ENCODE measurements at places on chromosomes 5 and 9.

DNA sequence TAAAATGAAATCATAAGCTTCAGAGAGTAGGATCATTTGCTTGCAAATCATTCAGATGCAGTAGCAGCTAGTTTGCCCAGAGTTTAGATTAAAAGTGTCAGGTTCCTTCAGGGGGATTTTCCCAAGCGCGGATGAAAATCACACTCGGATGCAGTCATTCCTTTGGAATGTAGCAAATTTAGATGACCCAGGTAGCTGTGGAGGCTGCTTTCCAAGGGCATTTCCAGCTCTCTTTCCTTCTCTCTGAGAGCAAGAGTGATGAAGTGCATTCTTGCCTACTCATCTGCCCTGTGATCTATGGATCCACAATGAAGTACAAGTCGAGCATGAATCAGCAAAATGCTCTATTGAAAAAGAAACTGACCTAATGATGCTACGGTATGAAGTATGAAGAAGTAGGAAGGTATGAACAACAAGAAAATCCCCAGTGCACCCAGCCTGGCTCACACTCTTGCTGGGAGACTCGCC lies 200.2 kb downstream of the PLK2 start:
- no peak for DNase-seq

DNA sequence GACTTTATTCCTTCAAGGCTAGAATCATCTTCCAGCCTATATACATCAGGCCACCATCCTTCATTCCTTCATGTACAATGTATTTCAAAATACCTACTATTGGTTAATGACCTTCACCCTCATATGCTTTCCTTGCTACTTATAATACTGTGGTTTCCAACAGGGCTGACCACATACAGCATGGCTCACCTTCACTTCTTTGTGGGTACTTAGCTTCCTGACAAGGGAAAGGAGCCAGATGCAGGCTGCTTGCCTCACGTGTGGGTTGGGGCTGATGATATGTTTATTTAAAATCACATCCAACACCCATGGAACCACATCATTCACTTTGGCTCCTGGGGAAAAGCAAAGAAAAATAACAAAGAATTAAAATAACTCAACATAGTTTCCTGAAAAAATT lies 63.9 kb upstream of the OR2K2 start:
- no peak for DNase-seq

GRCh38 chr5:14849516-14850294 lies 21.9 kb downstream of the ANKH start:
- DNase-seq, result no peak

GRCh38 chr9:95574176-95574575 lies 57.4 kb upstream of the PTCH1 start:
- peak; percentile 21 for DNase-seq

DNA sequence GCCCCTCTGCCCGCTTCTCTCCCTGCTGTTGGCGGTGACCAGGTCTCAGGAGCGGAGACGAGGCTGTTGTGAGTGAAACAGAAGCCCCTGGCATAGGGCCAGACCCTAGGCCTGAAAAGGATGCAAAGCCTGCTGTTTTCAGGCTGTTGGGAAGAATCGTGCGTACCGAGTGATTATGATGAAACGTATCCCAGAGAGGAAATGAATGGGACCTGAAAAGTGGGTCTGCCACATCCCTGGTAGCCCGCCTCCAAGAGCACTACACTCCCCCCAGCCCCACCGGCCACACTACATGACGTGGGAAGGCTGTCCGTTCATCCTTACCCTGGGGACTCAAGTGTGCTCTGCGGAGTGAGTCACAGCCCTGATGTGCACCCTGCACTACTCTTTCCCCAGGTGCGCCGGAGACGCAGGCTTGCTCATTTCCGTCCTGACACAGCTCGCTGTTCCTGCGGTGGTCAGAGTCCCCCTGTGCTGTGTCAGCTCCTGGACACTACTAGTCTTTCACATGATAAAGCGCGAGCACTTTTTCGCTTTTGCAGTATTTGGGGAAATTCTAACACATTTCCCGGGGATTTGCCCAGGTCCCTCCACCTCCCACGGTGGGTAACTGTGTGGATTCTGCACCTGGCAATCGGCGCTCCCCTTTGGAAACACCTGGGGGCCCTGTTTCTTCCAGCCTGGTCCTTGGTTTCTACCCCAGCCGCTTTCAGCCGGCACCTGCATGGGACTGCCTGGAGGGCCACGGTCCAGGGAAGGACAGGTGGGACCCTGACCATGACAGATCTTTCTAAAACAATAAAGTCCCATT lies 91.5 kb downstream of the ANKRD33B start:
- DNase-seq, result no peak

- DNase-seq, result no peak
Observed at GRCh38 chr5:56508249-56508648, 275.1 kb upstream of the ANKRD55 start.

DNA sequence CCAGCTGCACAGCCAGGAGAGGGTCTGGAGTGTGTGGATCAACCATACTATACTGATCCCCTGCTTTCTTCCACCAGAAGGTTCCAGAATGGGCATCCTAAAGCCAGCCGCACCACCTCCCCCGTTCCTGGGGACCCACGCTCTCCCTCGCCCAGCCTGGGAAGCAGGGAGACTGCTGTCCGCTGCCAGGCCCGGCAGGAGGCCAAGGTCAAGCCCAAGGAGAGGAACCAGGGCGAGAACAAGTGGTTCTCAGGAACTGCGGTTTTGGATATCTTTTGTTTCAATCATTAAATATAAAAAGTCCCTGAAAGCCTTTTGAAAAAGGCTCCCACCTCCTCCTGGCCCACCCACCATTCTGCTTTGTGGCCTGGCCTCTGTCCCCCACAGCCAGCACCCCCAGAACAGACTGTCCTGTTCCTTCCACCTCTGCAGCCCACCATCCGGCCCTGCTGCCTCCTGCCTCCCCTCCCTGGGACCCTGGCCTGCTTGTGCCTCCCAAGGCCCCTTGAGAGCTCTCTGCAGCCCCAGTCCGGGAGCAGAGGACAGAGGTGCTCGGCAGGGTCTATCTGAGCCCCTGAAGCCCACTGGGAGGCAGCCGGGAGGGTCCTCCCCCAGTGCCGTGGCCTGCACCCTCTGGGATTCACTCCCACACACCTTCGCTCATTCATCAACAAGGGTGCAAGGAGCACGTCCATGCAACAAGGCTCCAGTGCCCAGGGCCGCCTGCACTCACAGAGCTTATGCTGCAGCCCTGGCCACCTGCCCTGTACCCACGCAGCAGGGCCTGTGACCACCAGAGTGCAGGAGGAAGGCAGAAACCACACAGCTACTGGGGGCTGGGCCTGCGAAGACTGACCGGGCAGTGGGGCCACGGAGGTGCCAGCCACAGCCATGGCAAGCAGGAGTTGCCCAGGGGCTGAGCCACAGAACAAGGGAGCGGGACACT lies 614 bp upstream of the LCN6 start:
- no peak for DNase-seq

GRCh38 chr5:158590746-158591300 lies 508.9 kb downstream of the EBF1 start:
- no peak for DNase-seq

DNA sequence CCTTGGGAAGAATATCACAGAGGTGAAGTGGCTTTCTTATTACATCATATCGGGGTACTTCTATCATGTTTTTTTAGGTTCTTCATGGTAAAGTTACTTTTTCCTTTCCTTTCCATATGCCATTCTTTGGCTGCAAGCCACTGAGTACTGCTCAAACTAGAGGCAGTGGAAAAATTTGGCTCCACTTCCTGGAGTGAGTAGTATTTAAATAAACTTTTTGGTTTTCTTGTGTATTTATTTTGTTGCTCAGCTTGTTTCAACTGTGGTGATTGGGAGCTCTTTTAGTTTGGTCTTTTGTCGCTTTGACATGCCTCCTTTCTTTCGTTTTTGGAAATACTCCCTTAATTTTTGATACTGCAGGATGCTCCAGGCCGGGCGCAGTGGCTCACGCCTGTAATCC lies 69.8 kb downstream of the WDR70 start:
- DNase-seq, result no peak

DNA sequence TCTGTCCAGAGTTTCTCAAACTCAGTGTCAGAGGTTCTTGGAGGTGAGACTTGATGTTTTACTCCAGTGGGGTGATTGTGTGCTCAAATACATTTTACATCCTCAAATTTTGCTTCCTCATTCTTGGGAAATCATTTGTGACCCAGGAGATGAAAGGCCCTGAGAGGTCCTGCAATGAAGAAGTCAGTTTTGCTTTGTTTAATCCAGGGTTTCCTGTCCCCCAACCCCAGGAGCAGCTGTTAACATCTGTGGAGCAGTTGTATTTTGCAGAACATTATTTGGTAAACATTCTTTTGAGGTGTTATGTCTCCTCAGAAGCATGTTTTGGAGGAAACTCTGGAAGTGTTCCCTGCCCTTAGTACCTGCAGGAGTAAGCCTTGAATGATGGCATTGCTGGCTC lies 59.8 kb downstream of the DAB2IP start:
- DNase-seq, result no peak

- DNase-seq, result no peak
Observed at GRCh38 chr9:27282269-27282668, 14.7 kb downstream of the EQTN start.

DNA sequence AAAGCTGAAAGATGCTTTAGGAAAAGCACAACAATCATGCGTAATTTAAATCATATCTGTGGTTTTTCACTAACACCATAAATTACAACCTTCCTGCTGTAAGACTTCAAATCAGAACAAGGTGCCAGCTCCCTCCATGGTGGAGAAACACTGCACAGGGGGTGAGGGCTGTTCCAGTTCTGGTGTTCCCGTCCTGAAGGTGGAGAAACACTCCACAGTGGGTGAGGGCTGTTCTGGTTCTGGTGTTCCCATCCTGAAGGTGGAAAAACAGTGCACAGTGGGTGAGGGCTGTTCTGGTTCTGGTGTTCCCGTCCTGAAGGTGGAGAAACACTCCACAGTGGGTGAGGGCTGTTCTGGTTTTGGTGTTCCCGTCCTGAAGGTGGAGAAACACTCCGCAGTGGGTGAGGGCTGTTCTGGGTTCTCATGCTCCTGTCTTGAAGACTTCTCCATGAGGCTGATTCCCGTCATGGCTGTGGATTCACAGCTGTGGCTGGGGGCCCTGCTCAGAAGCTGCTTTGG lies 12.9 kb downstream of the PLEKHG4B start:
- DNase-seq, result no peak

DNA sequence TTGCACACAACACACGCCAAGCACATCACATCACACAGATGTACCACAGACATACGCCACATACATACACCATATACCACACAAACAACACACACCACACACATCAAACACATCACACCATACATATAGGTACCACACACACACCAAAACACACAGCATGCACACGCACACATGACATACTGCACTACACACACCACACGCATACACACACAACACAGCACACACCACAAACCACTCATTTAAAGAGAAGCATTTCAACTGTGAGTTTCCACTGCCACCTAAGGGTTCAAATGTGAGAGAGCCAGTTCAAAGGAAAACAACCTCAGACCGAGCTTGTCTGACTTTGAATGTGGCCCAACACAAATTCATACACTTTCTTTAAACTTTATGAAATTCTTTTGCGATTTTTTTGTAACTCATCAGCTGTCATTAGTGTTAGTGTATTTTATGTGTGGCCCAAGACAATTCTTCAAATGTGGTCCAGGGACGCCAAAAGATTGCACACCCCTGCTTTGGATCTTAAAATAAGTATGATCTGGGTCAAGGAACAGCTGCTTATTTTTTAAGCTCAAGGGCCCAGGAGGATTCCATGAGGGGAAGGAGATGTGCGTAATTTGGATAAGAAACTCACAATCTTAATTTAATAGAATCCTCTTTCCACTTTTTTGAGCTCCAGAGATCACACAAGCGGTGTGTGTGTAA lies 494.6 kb downstream of the GADD45G start:
- no peak for DNase-seq

DNA sequence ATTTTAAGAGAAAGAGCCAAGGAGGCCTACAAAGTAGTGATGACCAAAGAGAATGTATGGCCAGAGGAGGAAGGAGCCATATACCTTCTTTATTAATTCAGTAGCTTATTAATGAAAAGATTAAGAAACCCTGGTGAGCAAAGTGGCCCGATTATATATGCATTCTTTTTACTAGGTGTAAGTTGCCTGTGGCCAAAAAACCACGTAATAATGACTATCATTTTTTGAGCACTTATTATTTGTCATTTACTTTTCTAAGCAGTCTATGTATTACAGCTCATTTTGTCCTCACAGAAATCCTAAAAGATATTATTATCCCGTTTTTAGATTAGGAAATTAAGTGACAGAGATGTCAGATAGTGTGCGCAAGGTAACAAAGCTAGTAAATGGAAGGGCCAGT lies 3.0 kb downstream of the CWC27 start:
- DNase-seq, result no peak

DNA sequence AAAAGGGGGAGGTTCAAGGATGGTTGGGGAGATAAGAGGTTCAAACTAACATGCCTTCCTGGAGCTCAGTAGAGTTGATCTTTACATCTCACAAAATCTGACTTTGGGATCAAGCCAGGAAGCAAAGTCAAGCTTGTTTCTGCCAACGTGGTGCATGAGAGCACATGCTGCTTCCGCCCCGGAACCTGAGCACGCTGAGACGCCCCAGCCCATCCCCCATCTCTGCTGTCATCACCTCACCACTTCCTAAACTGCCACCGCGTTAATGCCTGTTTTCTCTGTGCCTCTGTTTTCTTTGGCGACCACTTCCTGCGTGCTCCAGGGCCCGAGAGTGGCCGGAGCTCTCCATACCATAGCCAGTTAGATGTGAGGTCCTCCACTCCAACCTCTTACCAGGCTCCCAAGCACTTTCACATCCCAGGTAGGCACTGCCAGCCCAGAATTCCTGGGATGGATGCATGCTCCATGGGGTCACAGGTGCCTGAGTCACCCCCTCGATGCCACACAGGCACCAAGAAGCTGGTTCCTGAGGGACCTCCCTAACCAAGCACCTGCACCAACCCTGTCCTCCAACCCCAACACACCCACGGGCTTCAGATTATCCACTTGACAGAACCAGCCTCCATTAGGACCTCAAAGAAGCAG lies 31.2 kb upstream of the AFAP1L1 start:
- DNase-seq, result no peak

GRCh38 chr5:121366515-121366914 lies 485.2 kb upstream of the FTMT start:
- no peak for DNase-seq

DNA sequence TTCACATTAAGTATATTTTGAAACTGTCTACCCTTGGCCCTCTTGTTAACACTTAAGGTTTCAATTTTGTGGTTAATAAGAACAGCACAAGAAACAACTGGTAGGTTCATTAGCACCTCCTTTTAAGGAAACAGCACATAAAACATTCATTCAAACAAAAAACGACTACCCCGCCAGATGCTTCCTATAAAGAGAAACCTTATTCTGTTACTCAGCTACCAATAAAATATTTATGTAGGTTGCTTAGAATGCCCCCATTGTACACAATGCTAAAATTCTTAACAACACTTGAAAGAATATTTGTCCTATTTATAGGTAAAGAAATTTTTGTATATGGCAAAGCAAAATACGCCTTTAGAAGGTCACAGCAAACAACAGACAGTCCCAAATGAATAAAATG lies 23.2 kb downstream of the CDK5RAP2 start:
- no peak for DNase-seq

GRCh38 chr9:69089491-69089890 lies 53.9 kb downstream of the FXN start:
- no peak for DNase-seq

- no peak for DNase-seq
Observed at GRCh38 chr5:535846-536698, 11.8 kb upstream of the SLC9A3 start.

GRCh38 chr5:44312374-44312773 lies 76.8 kb downstream of the FGF10 start:
- no peak for DNase-seq

- no peak for DNase-seq
Observed at GRCh38 chr5:157463621-157464518, 3.9 kb downstream of the NIPAL4 start.
